ENCODE measurements at places on chromosomes 11 and 22. TPM values are rescaled to one million over a fixed set of nuclear protein-coding genes. Genes with fewer than 3 reads are reported as not detected.

Gene KDM4D
- 0.45 TPM for total RNA-seq

Gene ADORA2A
- total RNA-seq: 0.91 TPM

Gene NXPE4
- total RNA-seq: not detected

Gene RTN4RL2
- 127 TPM for total RNA-seq

Gene TPBGL
- 0.27 TPM for total RNA-seq

Gene JHY
- total RNA-seq: 3.3 TPM

Gene ACR
- not detected for total RNA-seq

Gene MMP13
- total RNA-seq: not detected

Gene KCNE3
- total RNA-seq: not detected

Gene DMC1
- total RNA-seq: 5.4 TPM

Gene KMT5B
- 24.8 TPM for total RNA-seq

Gene TRIM49
- total RNA-seq: not detected

Gene HSPB2
- total RNA-seq: not detected
